ENCODE measurements at places on chromosomes 12 and 14.

- no peak for DNase-seq
Measured at GRCh38 chr12:130086248-130086647, 76.0 kb upstream of the FZD10 start.

DNA sequence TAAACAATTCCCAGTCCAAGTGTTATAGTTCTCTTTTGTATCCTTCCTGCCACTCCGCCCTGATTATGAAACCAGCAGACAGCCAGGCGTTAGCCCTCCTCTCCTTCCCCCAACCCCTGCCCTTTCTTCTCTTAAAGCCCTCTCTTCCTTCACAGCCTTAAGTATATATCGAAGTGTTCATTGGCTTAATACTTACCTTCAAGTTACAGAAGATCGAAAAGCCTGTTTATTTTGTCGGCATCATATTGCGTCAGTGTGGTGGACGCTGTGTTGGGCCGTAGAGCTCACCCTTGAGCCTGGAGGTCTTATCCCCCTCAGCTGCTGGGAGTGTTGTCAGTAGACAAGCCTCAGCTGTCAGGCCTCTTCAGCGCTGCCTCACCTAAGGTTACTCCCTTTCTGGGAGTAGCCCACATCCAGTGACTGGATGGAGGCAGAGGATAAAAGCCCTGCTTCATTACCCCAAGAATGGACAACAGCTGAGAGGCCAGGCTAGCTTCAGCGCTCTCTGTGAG is 36.2 kb downstream of the CMAS start:
- DNase-seq = no peak

DNA sequence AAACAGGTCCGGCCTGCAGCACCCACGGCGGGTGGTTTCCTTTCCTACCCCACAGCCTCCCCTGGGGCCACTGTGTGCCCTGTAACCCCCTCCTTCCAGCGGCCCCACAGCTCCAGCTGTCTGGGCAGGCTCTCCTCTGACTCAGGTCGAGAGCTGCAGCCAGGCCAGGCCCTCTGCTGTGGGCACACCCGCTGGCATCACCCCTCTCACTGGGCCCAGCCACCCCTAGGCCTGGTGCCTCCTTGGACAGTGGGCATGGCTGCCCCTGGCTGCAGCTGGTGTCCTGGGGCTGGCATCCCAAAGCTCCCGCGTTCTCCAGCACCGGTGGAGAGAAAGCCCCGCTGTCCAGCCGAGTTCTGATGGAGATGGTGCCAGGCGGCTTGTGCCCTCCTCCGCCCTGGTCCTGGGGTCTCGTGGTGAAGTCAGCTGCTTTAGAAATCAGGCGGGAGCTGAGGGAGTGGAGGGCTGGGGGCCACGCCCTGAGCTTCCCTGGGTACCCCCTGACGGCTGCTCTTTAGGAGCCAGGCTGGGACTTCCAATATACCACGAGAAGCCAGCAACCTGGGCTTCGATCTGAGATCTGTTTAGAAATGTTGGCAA is 114.9 kb downstream of the KIF26A start:
- no peak for DNase-seq

DNA sequence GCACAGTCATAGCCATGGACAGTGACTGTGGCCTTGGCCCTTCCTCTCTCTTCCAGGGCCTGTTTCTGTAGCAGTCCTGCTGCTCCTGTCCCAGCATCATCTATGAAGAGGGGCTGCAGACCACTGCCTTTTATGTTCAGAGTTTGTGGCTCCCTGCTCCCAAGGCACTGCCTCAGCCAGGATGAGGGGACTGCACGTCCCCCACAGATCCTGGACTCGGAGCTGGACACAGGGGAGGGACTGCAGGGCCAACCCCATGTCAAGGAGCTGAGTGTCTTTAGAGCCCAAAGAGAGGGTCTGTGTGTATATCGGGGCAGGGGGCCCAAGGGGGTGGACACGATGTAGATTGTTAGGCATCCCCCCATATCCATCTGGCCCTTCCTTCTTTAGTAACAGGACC is 60.6 kb upstream of the DIO3 start:
- no peak for DNase-seq

GRCh38 chr12:119594772-119595445 is 1.3 kb downstream of the TMEM233 start:
- DNase-seq = no peak

DNA sequence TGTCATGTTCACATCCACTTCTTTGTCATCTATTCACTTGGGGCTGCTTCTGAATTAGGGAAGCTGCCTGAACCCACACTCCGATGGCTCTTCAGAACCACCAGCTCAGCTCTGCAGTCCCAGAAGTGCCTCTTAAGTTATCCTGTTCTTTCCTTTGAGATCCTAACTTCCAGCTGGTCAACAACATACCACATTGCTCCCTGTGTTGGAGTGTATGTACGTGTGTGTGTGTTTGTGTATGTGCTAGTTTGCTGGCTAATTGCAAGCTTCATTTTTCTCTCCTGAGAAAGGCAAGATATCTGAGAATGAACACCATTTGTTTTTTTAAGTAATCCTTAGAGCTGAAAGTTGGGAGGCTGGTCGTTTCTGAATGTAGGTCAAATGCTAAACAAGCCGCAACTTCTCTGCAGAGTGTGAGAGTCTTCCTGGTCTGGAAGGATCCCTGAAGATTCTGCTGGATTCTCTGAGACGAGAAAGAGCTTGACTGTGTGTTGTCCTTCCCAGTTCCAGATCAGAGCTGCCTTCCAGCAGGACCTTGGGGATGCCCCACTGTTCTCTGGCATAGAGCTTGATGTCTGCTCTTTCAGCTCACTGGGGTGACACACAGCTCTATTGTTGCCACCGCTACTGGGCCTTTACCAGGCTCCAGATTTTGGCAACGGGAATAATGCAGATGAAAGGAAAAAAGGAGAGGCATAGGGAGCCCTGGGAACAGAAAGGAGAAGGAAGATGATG is 839 bp downstream of the GSG1 start:
- peak; percentile 37 for DNase-seq

DNA sequence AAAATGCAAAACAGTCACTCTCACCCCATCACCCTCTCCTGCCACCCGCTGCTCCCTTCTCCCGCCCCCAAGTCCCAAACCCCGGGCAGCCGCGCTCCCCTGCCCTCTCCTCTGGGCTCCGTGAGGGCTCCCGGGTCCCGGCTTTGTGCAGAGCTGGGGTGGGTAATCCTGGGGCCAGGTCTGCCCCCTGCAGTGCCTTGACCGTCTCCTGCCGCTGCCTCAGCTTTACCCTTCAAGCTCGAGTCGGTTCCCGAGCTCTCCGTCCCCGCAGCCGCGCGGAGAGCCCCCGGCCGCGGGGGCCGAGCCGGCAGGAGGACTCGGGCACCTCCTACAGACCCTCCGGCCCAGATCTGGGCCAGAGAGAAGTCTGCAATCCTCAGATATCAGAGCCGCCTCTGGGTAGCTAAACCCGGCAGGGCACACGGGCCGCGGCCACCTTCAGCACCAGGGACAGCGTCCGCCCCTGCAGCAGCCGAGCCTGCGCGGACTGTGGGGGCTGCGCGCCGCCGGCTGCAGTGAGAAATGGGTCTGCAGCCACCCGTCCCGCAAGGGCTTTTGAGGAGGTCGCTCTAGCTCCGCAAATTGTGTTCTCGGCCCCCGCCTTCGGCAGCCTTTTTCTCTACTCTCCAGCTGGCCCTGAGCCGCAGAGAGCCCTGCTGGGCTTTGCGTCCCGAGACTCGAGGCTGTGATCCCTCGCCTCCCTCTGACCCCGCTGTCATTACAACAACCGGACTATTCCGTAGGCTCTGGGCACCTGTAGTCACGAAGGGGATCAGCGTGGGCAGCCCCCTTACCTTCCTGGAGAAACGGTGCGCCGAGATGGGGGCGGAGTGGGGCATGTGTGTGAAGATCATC is 1.2 kb downstream of the PRMT8 start:
- DNase-seq = peak; percentile 52

DNA sequence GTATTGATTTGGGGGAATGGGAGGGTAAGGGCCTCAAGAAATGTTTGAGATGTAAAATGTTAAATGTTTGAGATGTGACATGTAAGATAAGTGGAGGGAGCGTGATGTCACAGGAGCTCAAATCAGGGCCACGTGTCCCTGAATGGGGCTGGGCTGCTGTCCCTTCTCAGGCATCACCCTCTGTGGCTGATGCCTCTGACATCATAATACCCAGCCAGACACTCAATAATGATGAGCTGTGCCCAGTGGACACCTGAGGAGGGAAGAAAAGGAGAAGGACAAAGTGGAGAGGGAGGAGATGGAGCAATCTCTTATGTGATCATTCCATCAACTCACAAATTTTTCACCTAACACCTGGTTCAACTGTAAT is 120.8 kb downstream of the SAMD4A start:
- no peak for DNase-seq

- no peak for DNase-seq
Measured at GRCh38 chr14:90664911-90665310, 151.3 kb downstream of the TTC7B start.

GRCh38 chr12:116943419-116944372 is 32.9 kb downstream of the FBXW8 start:
- no peak for DNase-seq

DNA sequence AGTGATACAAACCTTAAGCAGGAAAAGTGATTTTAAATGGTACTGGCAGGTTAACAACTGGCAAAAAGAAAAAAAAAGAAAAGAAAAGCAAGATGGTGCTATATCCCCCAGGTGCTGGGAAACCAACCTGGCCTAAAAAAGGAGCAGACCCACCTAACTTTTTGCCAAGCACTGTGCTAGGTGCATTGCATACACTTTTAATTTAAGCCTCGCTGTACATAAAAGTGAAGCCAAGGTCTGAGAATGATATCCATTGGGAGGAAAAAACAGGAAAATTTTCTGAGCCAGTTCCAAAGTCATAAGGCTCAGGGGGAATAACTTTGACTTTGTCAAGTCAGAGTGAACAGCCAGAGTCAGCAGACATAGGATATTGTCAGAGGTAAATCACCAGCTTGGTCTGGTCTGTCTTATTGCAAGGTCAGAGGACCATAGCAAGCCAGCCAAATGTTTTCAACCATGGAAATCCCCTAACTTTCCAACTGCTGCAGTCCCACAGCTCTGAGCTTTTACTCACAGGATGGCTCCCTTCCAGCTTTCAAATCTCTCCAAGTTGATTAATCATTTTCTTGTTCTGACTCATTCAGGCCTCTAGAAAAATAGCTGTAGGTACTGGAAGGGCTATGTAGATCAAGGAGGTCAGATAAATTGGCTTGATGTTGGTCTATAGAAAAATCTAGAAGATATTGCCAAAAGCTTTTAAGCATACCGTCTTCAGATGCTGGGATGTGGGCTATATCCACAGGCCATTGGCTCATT is 412.9 kb downstream of the RAD51B start:
- peak; percentile 53 for DNase-seq

DNA sequence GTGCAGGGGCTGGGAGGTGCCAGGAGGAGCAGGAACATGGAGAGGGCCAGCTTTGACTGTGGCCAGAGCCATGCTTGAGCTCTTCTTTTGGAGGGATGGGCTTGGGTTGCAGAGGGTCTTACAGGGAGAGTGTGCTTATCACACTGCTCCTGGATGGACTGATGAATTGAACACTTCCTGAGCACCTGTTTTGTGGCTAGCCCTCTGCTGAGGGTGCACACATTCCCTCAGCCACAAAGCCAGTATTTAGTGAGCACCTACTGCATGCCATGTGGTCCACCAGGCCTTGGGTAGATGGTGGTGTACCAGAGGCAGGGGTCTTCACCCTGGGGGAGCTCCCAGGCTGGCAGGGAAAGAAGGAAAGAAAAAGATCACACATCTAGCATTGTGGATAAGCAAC is 118.9 kb downstream of the SLC25A47 start:
- DNase-seq = no peak

DNA sequence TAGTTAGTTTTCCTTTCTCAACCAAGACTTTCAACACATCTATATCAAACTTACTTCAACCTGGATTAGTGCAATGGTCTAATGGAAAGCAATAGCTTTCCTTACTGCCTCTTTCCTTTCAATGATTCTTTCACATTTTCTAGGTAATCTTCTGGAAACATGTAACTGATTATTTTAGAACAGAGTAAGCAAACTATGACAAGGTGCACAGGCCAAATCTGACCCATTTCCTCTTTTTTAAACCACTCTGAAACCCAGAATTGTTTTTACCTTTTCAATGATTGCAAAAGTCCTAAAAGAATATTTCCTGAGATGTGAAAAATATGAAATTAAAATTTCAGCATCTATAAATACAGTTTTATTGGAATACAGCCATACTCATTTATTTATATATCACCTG is 81.6 kb upstream of the TMTC2 start:
- no peak for DNase-seq

GRCh38 chr12:91023326-91024004 is 18.7 kb upstream of the EPYC start:
- no peak for DNase-seq

DNA sequence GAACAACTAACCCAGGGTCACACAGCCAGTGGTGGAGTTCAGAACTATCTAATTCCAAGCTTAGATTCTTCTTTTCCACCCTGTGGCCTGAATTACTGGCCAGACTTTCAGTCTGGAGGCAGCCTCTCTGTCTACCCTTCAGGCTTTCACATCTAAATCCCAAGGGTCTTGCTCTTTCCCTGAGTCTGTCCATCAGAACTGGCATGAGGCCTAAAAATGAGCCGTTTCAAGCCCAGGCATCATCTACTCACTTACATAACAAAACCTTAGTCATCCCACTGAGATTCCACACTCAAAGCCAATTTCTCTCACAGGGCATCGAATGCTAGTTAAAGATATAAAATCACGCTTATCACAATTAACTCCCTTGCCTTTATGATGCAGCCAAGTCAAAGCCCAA is 1.3 kb upstream of the PTGDR start:
- no peak for DNase-seq

GRCh38 chr14:60515511-60516289 is 6.8 kb downstream of the SIX6 start:
- DNase-seq = peak; percentile 70

GRCh38 chr12:46555406-46555852 is 182.9 kb upstream of the SLC38A2 start:
- DNase-seq = no peak

- no peak for DNase-seq
Measured at GRCh38 chr14:106024983-106025604, 498.7 kb downstream of the TMEM121 start.

- peak; percentile 62 for DNase-seq
Measured at GRCh38 chr12:44874981-44875416, 1.1 kb downstream of the NELL2 start.

DNA sequence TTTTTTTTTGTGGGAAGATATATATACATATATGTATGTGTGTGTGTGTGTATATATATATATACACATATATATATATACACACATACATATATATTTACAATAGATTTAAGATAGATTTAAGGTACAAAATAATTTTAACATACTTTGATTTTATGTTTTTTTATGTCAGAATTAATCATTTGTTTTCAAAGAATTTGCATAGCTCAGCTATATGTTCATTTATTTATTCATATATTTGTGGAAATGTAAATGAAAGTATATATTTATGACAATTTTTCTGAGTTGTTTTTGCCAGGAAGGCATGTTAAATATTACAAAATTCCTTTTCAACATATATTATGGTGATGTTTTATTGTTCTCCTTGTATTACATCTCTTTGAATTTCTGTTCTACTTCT is 887.4 kb upstream of the NOVA1 start:
- no peak for DNase-seq

GRCh38 chr14:39946807-39947206 is 514.6 kb upstream of the FBXO33 start:
- DNase-seq = no peak
